GM12891 (cell line): ENCODE measurements at places on chromosomes 1 and 21.

DNA sequence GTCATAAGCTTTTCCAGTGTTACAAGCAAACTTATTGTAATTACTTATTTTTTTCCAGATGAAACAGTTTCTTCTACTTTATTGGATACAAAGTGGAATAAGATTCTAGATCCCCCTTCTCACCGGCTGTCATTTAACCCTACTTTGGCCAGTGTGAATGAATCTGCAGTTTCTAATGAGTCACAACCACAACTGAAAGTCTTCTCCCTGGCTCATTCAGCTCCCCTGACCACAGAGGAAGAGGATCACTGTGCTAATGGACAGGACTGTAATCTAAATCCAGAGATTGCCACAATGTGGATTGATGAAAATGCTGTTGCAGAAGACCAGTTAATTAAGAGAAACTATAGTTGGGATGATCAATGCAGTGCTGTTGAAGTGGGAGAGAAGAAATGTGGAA, 95.5 kb downstream of the ZFYVE9 start:
- DNase-seq = no peak

- no peak for DNase-seq
These were observed 55.7 kb downstream of the WARS2 start for GRCh38 chr1:119084798-119085197.

- no peak for DNase-seq
These were observed 118.5 kb upstream of the SPAG17 start for GRCh38 chr1:118303534-118303933.

GRCh38 chr1:46639547-46639946, 22.9 kb upstream of the MOB3C start:
- DNase-seq = no peak

- DNase-seq = no peak
These were observed 118.6 kb downstream of the AKT3 start for GRCh38 chr1:243731301-243731891.

DNA sequence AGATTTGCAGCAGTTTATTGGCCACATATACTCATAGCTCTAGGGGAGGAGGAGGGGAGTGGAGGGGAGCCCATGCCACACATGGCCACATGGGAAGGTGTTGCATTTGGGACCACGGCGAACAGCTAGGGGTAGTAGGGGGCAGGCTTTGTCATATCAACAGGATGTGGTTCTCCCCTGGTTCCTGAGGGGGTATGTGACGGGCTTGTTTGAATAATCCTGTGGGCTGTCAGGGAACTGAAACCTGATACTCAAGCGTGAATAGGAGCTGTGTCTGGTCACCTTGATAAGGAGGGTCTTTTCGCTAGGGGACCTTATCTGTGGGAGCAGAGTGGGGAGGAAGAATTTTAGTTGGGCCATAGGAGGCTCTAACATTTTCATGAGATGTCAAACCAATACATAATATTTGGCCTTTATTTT, 264.7 kb downstream of the CTH start:
- DNase-seq = no peak
